ENCODE measurements at places on chromosomes 7 and 10.

- no peak for DNase-seq
These were observed 39.0 kb upstream of the TECTB start for GRCh38 chr10:112244197-112244596.

- DNase-seq: peak; percentile 17
These were observed 111.8 kb downstream of the OAT start for GRCh38 chr10:124306922-124307371.

- DNase-seq: no peak
These were observed 125.8 kb downstream of the CACNA2D1 start for GRCh38 chr7:82317760-82318159.

DNA sequence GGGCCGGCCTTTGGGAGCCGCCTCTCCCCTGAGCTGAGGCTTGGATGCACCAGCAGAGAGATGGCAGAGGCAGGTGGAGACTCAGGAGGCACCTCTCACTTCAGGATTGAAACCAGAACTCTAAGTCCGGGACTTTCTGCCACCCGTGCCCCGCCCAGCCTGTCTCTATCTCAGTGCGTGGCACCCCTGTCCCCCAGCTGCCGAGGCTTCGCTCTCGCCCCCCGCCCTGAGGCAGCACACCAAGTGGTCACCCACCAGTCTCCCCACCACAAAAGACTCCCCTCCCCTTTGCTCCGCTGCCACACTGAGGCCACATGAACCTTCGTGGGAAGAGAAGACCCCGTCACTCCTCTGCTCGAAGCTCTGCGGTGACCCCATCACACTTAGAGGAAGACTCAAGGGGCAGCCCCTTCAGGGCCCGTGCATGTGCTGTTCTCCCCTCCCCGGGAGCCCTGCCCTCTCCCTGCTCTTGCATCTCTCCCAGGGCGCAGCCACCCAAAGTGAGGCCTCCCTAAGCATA, 166.7 kb downstream of the PRKAG2 start:
- DNase-seq: no peak

DNA sequence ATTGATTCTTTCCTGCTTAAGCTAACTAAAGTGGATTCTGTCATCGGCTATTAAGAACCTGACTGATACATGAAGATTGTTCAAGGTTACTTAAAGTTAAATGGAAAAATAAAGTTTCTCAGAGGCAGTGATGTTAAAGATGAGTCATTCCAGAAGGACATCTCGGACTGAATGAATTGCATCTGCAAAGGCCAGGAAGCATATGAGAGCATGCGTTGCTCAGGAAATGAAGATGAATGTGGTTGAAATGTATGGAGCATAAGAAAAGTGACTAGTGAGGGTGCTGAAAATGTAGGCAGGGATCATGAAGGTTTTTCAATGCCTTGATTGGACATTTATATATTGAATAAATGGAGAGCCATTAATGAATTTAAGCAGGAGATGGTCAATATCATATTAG, 133.9 kb upstream of the GHITM start:
- no peak for DNase-seq

GRCh38 chr10:79360499-79361342, 13.5 kb downstream of the PPIF start:
- no peak for DNase-seq

- DNase-seq: no peak
These were observed 551 bp downstream of the GRIFIN start for GRCh38 chr7:2475678-2476015.

Data from omental fat pad (tissue), 4 donors.